ENCODE measurements at places on chromosomes 6 and 20.

GRCh38 chr20:48776306-48776705 is 51.5 kb downstream of the PREX1 start:
- no peak for DNase-seq

- peak; percentile 97 for DNase-seq
Measured at GRCh38 chr6:31058128-31058894, 48.0 kb downstream of the MUC22 start.

- no peak for DNase-seq
Measured at GRCh38 chr20:17660667-17661066, 21.4 kb downstream of the RRBP1 start.

DNA sequence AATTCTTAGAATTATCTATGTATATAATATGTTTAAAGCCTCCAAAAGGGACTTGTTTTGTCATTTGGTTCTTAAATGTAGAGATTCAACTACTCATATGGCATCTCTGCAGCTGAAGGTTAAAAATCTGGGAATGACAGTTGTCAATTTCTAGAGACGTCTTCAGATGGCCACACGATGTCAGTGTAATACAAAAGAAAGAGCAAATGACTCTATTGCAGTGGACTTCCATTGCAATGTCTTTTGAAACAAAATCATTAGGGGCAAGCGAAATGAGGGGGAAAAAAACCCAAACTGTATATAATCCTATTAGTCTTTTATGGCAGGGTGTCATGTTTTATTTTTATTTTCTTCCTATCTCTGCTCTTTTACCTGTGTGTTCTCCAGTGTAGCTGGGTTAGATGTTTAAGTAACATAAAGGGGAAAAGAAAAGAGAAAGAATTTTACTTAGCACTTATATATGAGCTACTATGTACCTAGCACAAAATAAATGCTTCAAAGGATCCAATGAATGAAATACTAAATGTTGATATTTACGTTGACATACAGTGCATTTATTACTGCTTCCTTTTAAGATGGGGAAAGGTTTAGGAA is 26.2 kb downstream of the CCN2 start:
- DNase-seq = no peak

- no peak for DNase-seq
Measured at GRCh38 chr20:34001378-34001777, 7.7 kb downstream of the RALY start.

DNA sequence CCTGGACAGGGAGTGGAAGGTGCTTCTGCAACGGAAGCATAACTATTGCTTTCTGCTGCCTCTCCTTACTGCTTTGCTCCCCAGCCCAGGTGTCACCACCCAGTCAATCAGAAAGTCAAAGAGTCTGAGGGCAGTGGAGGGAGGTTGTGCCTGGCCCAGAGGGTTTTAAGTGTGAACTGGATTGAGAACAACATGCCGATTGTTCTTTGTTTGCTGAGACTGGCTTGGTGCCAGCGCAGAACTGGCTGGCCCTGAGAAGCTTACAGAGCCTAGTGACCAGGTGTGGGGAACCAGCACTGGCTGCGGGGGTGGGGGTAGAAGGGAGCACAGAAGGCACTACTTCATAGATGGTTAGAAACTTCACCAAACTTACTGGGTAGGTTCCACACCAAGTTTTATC is 31.1 kb upstream of the ENPP4 start:
- no peak for DNase-seq

DNA sequence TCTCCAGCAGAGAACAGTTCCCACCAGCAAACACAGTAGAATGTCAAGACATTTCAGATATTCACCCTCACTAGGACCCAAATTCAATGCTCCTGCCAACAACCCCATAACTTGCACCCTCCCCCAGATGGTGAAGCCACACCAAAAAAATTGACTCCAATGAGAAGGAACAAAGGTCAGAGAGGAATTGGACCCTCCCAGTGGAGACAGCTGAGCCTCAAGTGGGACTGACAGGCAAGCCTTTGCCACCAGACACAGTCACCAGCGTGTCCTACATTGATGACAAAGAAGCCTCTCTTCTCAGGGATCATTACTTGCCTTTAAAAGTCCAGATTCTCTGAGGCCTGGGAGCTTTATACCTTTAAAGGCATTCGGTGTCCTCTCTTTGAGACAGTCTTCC is 64.8 kb downstream of the HIVEP2 start:
- no peak for DNase-seq

DNA sequence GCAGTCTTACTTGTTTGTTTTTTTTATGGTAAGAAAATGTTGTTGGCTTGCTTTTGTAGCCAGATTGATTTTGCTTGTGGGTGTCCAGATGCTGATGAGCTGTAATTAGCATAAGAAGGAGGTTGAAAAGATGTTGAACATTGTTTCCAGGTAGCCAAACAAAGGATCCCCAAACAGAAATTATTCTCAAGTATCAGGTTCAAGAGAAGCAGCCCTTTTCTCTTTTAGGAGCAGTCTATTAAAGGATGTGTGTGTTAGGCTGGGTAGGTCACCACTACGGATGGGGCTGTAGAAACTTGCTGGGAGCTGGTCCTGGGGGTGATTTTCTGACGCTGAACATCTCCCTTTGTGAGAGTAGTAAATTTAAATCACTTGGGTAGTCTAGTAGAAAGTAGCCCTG is 86.9 kb upstream of the VSTM2L start:
- DNase-seq = no peak

DNA sequence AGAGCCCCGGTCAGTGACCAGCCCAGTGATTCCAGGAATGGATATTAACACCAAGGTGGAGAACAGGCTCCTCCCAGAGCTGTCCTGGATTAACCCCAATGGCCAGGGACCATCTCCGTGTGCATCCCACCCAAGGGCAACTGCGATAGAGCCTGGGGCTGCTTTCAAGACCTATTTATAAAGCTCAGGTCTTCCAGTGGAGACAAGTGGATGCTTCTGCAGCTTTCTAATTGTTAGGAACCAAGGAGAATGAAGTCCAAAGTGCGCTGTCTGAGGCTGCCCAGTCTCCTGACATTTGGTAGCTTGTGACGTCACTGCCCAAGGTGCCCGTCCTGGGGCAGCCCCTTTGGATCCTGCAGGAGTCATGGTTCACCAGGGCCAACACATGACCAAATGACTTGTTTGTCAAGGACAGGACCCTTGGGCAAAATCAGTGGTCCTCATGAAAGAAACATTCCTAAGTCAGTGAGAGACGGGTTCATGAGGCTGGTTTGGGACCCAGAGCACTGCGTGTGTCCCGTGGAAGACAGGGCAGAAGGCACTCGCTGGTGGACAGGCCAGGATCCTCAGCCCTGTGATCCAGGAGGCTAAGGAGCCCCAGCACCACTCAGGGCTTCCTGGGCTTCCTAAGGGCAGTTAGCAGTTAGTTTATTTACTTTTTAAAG is 174.9 kb downstream of the ANKRD60 start:
- no peak for DNase-seq

DNA sequence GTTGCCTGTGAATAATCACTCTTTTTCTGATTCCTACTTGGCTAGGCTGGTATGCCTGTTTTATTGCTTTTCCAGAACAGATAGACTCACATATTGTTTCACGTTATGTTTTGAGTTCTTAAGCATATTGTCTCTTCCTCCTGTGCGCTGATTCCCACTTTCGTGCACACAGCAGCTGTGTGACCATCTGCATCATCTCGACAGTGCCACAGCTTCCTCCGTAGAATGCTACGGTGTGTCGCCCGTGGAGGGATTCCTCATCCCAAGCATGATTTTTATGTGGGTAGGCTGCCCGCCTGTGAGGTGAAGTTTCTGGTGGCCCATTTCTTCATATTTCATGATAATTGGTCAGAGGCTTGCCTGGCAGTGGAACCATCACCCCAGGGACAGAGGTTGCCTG is 31.8 kb downstream of the PLCB4 start:
- no peak for DNase-seq

DNA sequence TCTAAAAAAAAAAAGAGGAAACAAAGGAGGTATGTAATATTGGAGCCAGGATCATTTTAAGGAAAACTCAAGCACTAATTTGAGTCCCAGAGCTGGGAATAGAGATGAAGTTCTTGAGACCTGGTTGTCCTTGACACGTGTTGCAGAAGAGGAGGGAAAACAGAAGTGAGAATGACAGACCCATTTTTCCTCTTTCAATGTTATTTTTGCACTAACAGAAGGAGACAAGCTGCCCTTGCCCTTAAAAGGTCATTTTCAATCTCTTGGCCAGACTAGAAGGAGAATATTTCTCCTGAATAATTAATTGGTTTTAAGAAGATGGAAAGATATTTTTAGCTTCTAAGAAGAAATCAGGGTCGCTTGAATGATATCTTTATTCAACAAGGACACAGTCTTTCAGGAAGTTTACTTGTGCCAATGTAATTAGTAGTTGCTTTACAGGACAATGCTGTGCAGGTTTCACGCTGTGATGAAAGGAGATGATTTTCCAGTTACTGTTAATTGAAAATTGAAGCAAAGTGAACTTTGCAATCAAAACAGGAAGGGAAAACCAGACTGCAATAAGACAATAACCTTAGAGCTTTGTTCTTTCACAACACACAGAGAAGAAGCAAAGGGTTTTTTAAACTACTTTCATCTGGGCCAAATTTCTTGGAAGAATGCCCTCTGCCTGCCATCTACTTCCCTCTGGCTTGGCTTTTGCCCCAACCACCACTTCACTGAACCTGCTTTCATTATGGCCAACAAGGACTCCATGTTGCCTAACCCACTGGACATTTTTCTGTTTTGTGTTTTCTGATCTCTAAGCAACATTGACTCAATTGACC is 107.8 kb upstream of the SHLD1 start:
- no peak for DNase-seq

- DNase-seq = no peak
Measured at GRCh38 chr6:143674483-143675381, 3.0 kb upstream of the PHACTR2 start.

- no peak for DNase-seq
Measured at GRCh38 chr6:19320111-19320581, 517.0 kb upstream of the ID4 start.

GRCh38 chr6:56524891-56525703 is 117.6 kb downstream of the DST start:
- no peak for DNase-seq

DNA sequence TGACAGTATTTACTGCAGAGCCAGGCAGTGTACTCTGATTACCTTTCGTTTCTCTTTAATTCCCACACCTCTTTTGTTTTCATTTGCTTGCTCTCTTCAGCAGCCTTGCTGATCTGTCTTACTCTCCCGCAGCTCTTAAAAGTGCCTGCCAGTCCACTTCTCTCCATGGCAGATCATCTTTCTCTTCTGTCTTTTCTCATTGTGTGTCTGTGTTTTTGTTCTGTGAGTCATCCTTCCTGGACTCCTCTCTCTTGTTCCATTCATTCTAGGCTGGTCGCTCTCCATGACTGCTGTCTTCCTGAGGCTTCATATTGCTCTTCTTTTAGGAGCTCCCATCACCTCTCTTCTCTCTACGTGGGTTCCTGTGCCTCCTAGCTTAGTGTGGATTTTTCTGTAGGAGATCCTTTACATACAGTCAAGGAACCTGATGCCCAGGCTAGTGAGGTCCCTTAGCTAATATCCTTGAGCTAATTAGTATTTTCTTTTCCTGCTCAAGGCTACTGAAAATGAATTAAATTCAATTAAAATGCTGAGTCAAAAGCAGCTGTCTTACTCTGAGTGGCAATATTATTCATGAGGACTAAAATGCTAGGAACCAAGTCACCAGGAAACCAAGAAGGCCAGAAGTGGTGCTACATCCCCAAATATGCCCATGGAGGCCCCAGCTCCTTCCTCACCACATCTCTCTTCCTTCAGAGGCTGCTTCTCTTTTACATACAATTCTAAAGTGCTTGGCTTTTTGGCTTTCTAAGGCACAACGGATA is 86.1 kb downstream of the SLX4IP start:
- DNase-seq = no peak

DNA sequence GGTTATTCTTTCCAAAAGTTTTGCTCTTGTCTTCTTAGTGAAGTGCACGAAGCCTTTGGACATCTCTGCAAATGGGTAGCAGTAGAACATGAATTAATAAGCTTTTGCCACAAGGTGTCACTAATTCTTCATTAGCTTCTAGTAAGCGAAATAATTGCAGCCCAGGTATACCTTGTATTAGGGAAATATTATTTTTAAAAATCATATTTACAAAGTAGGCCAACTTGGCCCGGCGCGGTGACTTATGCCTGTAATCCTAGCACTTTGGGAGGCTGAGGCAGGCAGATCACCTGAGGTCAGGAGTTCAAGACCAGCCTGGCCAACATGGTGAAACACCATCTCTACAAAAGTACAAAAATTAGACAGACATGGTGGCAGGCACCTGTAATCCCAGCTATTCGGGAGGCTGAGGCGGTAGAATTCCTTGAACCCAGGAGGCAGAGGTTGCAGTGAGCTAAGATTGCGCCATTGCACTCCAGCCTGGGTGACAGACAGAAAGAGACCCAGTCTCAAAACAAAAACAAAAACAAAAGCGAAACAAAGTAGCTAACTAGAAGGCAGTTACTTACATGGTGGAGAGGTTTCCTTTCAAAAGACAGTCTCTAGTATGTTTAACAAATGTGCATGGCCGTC is 8.8 kb upstream of the RSPH3 start:
- DNase-seq = no peak

DNA sequence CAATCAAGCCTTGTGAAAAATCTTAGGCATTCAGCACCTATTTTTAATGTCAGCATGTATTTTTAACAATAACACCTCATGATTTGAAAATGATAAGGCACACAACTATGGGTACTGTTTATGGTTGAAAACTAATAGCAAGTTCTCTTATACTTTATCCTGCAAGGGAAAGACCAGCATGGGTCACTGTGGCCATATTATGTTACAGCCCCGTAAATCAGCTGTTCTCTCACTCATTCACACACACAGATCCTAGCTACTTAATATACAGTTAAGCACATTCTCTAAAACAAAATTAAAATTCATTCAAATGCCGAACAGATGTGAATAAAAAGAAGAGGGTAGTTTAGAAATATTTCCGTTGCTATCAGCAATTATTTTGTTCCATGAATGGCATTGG is 224.4 kb downstream of the OGFRL1 start:
- no peak for DNase-seq

- peak; percentile 24 for DNase-seq
Measured at GRCh38 chr6:24666097-24666640, 530 bp downstream of the TDP2 start.

- DNase-seq = no peak
Measured at GRCh38 chr6:89817481-89817880, 2.1 kb downstream of the MDN1 start.

GRCh38 chr6:72761761-72762160 is 139.9 kb downstream of the KCNQ5 start:
- no peak for DNase-seq

- DNase-seq = no peak
Measured at GRCh38 chr20:62980970-62981369, 25.8 kb downstream of the BHLHE23 start.

GRCh38 chr6:51019806-51020205 is 201.1 kb downstream of the TFAP2B start:
- DNase-seq = no peak

- DNase-seq = no peak
Measured at GRCh38 chr20:63738687-63739129, 868 bp upstream of the SLC2A4RG start.

- DNase-seq = no peak
Measured at GRCh38 chr6:21354805-21355238, 238.7 kb upstream of the SOX4 start.

Measured in PC-9 (cell line).